ENCODE measurements at places on chromosomes 4 and X. TPM values are rescaled to one million over a fixed set of nuclear protein-coding genes. Genes with fewer than 3 reads are reported as not detected.

EMCN gene
- total RNA-seq: not detected

GRCh38 chrX:16440446-16440845, 209.5 kb upstream of the S100G start:
- no peak for DNase-seq

DNA sequence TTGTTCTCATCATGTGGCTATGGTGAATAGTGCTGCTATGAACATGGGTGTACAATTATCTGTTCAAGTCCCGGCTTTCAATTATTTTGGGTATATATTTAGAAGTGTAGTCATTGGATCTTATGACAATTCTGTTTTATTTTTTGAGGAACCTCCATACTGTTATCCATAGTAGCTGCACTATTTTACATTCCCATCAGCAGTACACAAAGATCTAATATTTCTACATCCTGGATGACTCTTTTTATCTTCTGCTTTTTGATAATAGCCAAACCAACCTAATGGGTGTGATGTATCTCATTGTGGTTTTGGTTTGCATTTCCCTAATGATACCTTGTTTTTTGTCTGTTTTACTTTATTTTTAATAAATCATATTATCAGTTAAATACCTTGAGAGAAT, 12.9 kb upstream of the IL13RA1 start:
- DNase-seq: no peak

GRCh38 chrX:31893525-31893924, 821.7 kb upstream of the FTHL17 start:
- DNase-seq: no peak

DNA sequence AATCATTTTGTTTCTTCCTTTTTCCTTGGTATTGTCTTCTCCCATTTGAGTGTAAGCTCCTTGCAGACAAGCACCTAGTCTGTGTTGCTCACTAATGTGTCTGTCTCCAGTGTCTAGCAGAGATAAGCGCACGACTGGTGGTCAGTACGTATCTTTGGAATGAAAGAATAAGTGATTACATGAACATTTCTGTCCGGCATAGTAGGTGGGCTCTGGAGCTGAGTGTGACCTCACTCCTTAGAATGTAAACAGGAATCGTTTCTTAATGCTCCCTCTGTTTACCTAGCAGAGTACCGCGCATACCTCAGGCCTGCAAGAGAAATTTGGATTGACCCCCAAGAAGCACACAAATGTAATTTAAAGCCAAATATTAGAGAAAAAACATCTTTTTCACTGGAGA, 235.4 kb downstream of the MAML3 start:
- DNase-seq: no peak

DNA sequence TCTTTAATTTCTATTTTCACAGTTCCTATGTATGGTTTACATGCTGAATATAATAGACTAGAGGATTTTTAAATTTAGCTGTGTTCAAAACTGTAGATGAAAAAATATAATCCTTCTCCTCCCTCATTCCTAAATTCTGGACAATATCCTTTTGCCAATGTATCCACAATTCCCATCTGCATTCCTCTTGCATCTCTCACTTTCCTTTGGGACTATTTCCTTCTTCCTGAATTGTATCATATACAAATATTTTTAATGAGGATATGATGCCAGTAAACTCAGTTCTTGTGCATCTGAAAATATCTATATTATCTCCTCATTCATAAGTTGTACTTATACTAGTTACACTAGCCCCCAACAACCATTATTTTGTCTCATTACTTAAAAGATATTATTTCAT, 46.7 kb downstream of the DDX60L start:
- no peak for DNase-seq

DNA sequence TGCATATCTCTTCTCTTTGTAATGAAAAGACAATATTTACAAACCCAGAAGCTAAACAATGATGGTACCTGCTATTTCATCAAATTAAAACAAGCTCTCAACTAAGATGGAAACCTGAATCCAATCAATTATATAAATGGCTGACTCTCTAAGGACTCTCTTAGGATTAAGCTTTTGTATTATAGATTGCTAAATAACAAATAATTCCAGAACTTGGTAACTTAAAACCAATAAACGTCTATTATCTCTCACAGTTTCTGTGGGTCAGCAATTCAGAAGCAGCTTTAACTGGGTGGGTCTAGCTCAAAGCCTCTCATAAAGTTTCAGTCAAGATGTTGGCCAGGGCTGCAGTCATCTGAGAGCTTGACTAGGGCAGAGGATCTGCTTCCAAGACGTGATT, 12.4 kb downstream of the PHKA2 start:
- no peak for DNase-seq

SMIM31 gene
- total RNA-seq: not detected

GRCh38 chr4:7705062-7705461, 234.6 kb downstream of the AFAP1 start:
- no peak for DNase-seq

CXCL9 gene
- total RNA-seq: not detected

GRCh38 chrX:100830547-100830946, 10.4 kb downstream of the CSTF2 start:
- no peak for DNase-seq

DNA sequence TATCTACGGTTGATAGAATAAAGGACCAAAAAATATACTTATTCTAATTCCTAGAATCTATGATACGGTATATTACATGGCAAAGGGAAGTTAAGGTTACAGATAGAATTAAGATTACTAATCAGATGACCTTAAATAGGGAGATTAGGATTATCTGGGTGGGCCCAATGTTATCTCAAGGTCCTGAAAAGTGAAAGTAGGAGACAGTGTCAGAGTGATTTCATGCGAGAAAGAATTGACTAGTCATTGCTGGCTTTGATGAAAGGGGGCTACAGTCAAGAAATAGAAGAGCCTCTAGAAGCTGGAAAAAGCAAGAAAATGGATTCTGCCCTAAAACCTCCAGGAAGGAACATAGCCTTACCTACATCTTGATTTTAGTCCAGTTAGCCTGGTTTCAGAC, 176.9 kb upstream of the PPP1R2C start:
- DNase-seq: no peak

DNA sequence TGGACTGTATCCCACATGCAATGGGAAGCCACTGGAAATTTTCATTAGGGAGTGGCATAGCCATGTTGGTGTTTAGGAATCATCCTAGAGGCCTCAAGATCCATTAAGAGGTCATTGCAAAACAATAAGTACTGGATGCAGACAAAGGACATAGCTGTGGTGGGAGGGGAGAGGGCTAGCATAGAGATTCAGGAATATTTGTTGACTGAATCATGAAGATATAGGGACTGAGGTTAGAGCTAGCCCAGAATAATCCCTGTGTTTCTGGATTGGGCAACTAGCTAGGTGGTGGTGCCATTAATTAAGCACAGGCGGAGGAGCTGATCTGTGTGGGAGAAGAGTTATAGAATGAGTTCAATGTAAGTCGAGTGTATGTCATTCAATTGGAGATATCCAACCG, 135.0 kb downstream of the RAB28 start:
- no peak for DNase-seq

DNA sequence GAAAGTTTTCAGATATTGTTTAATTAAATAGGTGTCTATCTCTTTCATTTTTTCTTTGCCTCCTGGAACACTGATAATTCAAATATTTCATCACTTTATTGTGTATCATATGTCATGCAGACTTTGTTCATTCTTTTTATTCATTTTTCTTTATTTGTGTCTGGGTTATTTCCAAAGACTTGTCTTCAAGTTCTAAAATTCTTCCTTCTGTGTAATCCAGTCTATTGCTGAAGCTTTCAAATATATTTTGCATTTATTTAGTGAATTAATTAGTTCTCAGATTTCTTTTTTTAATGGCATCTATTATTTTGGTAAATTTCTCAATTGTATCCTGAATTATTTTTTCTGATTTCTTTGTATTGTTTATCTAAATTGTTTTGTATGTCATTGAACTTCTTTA, 70.1 kb downstream of the ZNF330 start:
- no peak for DNase-seq

- DNase-seq: no peak
Measured at GRCh38 chr4:72326692-72327632, 242.1 kb downstream of the ADAMTS3 start.

DNA sequence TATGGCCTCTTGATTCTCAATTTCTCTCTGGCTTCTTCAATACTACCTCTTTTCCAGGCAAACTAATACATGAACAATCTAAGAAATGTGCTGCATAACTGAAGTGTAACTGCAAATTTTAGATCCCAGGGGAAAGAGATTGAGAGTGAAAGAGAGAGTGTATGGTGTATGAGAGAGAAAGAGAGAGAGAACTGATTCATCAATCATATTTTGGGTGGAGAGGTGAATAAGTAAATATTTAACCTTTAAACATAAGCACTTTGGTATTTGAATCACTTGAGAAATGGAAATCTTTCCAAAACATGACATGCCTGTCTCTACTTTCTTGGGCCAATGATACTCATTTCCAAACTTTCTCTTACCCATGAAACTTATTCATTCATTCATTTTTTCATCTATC, 147.2 kb upstream of the DIPK2B start:
- no peak for DNase-seq

GRCh38 chr4:84171871-84172270, 327.2 kb downstream of the NKX6-1 start:
- no peak for DNase-seq

DNA sequence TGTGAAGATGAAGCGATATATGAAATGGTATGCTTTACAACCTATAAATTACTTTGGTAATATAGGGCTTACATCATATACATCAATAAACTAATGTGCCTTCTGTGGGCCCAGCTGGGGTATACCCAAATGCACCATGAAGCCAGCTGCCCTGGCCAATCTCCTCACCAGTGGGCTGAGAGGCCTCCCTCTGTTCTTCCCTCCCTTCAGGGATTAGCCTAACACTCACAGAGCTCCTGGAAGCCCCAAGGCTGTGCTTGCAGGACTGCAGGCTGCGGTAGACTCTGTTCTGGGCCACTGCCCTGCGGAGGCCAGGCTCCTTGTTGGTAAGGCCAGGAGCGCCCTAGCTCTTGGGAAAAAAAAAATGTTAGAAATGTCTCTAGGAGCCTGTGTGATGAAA, 33.9 kb downstream of the PAGE1 start:
- DNase-seq: no peak

DNA sequence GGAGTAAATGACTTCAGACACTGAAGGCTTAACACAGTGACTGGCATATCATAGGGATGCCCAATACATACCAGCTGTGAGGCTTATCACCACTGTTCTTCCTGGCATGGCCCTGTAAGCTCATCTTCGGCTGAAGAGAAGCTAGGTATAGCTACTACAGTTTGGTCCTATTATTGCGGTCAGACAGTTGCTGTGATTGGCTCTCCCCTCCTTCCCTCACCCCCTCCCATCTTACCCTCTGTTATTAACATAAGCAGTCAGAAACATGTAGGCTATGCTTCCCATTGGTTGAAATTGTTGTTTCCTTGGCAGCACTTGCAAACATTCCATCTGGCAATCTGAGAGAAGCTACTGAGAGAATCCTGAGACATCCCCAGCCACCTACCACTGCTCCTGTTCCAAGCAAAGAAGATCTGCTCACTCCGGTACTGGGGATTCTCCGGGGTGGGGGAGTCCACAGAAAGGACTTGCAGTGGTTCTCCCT, at the start of gene AKAP14:
Gene AKAP14, plus strand, starts transcription at position 51 of the 484 bp plus-strand sequence. CDS start 7,331 bp downstream, outside the sequence.
- DNase-seq: no peak

GPR78 gene
- not detected for total RNA-seq

NAT8L gene
- 2.0 TPM for total RNA-seq

DNA sequence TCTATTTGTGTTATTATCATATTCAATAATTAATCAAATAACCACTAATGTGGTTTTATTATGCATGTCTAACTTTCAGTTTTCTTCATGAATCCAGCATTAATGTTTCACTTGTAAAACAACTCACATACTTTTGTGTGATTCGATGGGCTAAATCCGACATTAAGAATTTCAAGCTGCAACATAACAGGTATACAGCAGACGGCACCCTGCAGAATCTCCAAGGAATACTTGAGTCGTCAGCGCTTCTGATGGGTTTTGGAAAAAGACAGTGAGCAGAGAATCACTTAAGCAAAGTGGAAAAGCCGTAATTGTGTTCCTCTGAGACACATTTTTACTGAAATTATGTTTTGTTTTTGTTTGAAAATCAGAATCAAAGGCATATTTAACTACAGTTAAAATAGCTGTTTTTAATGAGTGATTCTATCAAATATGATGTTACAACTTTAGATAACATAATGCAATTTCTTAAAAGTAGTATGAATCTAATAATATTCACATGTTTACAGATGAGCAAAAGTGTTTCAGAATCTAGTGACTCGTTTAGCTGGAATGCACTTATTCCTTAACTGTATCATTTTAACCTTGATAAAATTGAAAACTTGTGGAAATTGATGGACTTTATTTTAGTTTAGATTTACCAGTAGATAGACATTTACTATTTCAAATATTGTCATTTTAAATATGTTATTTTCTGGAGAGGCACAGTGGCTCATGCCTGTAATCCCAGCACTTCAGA, 514.8 kb downstream of the CCSER1 start:
- no peak for DNase-seq

FOXO4 gene
- total RNA-seq: 4.9 TPM

DNA sequence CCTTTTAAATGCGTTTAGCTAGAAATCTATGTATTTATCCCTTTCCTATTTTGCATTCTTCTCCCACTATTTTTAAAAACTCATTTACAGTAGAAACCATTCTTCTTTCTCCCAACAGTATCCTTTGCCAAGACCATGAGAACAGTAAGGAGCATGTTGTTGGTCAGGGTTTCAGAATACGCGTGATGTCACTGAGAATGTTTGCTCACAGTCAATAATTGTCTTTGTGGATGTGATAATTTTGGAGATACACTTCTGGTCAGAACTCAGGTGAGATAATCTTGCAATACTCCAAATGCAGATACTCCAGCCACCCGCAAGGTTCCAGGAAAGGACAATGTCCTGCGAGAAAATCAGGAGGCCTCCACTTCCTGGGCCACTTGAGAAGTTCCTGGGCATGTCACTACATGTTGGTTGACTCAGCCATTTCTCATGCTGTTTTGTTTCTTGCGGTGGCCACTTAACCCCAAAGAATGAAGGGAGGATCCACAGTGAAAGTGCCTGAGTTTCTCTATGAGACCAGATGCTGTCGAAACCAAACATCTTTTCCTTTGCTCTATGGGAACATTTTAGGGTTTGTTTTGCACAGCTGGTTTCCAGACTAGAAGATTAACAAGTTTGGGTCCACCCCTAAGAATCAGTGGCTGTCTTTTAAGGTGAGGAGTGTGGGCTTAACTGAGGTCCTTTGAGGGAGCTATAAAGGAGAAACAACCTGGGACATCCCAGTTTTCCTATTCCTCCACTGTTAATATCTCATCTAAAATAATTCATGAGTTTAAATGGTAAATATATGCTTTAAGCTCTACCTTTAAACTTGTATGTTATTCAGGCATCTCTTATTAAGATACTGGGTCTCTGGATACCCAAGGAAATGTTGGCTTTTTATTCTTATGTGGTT, 116.0 kb downstream of the SOWAHB start:
- DNase-seq: peak; percentile 72

GRCh38 chr4:113811359-113811758, 49.8 kb upstream of the CAMK2D start:
- DNase-seq: no peak

- peak; percentile 53 for DNase-seq
Measured at GRCh38 chr4:140286456-140286855, 87.0 kb upstream of the SCOC start.

MED12 gene
- 9.3 TPM for total RNA-seq

- DNase-seq: peak; percentile 2
Measured at GRCh38 chrX:76148753-76149152, 24.1 kb upstream of the PBDC1 start.
